ENCODE measurements at places on chromosomes 5 and 9.

DNA sequence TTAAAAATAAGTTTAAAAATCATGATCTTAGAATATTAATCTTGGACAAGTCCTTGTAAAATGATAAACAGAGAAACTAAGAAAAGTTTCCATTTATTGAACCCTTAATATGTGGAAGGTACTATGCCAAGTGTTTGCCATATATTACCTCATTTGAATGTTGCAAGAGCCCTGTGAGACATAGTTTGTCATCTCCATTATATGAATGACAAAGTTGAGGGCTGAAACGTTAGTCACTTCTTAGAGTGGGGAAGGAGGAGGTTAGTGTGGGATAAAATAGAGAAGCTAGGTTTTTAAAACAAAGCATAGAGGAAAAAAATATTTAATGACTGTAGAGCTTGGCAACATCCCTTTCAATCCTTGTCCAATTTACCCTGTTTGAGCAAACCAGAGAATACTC, 2.0 kb downstream of the TNC start:
- no peak for DNase-seq

- no peak for DNase-seq
These were observed 30.2 kb downstream of the SREK1 start for GRCh38 chr5:66174338-66174737.

GRCh38 chr9:20092561-20092960, 303.7 kb upstream of the SLC24A2 start:
- DNase-seq: no peak

GRCh38 chr5:133757396-133757945, 145.1 kb upstream of the FSTL4 start:
- DNase-seq: no peak

DNA sequence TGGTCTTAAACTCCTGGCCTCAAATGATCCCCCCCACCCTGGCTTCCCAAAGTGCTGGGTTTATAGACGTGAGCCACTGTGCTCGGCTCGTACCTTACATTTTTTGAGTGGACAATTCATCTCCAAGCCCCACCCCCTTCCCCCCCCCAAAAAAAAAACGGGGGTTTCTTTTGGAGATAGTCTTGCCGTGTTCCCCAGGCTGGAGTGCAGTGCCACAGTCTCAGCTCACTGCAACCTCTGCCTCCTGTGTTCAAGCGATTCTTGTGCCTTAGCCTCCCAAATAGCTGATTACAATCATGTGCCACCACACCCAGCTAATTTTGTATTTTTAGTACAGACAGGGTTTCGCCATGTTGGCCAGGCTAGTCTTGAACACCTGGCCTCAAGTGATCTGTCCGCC, 31.3 kb downstream of the ANKHD1 start:
- no peak for DNase-seq

- no peak for DNase-seq
These were observed 385.6 kb downstream of the MLLT3 start for GRCh38 chr9:20236676-20237075.

GRCh38 chr9:114503009-114503408, 2.3 kb downstream of the WHRN start:
- DNase-seq: no peak

GRCh38 chr9:136762221-136762691, 2.1 kb downstream of the LCN15 start:
- DNase-seq: no peak

DNA sequence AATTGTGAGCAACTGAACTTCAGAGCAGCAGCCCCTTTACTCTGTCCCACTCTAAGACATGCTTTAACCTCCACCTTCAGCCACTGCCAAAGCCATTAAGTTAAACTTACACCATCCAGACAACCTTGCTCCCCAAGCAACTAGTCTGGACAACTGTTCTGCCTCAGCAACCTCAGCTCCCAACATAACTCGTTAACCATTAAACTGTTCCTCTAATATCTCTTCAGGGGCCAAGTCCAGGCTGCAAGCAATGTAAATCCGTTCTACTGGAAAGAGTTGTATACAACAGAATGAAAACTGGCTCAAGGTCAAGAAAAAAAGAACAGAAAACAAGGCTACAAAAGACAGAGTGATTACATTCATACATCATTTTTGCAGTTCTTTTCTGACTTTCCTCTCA, 131.7 kb upstream of the TARS1 start:
- DNase-seq: no peak

DNA sequence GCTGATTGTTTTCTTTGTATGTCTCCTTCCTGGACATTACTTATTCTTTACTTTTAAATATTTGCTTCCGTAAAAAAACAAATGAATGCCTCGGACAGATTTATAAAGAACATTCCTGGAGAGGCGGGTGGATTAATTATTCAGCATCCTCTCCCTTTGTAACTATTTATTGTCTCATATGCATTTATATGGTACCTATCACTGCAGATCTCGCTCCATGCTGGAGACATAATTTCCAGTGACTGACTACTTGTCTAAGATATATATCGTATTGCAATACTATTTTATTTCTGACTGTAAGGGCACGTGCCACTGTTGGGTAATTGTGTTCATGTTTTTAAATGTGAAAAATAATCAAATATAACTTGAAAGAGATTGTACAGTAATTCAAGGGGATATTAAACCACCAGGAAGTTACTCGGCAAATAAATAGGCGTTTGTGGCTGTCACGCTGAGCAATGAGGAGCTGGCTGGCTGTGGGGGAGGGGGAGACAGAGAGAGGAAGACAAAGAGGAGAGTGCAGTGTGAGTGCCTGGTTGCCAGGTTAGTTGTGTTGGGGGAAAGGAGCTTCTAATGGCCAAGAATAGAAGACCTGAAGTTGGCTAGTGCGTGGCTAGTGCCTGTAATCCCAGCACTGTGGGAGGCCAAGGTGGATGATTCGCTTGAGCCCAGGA, 131.8 kb upstream of the GABRP start:
- no peak for DNase-seq

GRCh38 chr9:97954550-97954989, 16.6 kb upstream of the HEMGN start:
- DNase-seq: peak; percentile 65

DNA sequence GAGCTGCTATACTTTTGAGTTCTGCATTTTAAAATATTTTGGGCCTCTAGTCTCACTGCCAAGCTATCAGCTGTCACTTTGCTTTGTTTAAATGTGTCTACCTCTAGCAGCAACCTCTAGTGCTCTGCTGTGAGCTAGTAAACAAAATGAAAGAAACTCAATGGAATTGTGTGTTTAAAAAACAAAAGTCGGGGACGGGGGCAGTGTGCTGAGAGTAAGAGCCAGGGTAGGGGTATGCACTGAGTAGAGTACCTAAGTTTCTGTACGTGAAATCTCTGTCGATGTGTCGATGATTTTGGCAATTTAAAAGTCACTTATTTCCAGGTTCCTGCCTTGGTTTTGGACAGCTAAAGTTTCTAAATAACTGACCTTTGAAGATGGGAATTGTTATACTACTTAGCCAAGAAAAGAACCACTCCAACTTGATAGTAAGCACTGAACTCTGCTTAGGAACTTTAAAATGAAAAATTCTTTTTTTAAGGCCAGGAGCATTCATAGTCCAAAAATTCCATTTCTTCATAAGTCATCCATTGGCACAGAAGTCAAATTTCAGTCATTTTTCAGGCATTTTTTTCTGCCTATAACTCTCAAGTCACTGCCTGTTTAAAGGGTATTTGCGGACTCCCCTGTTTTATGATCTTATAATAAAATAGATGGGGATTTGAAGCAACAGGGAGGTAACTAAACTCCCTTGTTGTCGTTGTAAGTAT, 111.5 kb downstream of the SAXO1 start:
- DNase-seq: no peak

GRCh38 chr5:21398511-21398910, 1410.5 kb upstream of the CDH18 start:
- DNase-seq: no peak

- no peak for DNase-seq
These were observed 67.3 kb upstream of the SGCD start for GRCh38 chr5:156259618-156260017.

DNA sequence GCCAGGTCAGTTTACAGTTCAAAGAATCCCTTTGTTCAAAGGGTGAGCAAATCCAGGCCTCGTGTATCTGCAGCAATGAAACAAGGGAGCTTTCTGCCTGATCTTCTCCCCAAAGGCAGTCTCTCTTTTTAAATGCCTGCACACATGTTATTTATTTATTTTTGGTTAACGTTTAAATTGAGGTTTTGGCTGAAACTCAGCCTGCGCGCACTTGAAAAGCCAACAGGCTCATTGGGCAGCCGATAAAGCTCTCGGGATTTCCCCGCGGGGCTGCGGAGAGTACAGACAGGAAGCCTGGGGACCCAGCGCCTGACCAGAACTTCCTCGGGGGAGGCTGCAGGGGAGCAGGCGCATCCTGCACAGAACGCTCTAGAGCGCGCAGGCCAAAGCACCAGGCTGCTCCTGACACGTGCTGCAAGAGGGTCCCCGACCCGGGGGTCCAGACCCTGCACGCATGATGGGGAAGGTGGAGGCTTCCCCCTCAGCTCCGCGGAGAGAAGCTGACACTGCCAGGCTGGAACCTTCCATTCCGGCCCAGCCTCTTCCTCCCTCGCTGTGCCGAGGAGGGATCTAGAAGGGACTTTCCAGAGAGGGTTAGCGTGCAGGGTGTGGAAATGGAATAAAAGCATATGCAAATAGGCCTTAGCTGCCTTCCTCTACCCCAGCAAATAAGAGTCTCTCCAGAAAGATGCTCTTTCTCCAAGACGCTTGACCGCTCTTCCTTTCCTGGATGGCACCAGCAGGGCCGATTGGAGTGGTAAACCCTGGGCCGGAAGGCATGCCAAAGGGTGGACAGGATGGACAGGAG, 46.1 kb downstream of the PTTG1 start:
- DNase-seq: peak; percentile 70

DNA sequence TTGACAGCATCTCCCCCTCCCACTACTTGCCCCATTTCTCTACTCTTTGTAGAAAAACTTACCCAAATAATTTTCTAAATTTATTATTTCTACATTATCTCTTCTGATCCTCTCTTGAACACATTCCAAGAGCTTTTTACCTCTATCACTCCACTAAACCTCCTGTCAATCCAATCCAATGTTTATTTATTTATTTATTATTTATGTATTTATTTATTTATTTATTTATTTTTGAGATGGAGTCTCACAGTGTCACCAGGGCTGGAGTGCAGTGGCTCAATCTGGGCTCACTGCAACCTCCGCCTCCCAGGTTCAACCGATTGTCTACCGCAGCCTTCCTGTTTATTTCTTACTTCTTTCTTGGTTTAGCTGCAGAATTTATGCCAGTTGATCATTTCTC, 178.5 kb upstream of the GAS1 start:
- DNase-seq: no peak

Data from CD4-positive, alpha-beta memory T cell (primary cell).